ENCODE measurements at places on chromosomes 6 and 20. TPM values are rescaled to one million over a fixed set of nuclear protein-coding genes. Genes with fewer than 3 reads are reported as not detected.

MTFR2 gene
- 3.1 TPM for polyA plus RNA-seq

SIM1 gene
- polyA plus RNA-seq: 26.9 TPM

MEA1 gene
- 98.4 TPM for polyA plus RNA-seq

DNA sequence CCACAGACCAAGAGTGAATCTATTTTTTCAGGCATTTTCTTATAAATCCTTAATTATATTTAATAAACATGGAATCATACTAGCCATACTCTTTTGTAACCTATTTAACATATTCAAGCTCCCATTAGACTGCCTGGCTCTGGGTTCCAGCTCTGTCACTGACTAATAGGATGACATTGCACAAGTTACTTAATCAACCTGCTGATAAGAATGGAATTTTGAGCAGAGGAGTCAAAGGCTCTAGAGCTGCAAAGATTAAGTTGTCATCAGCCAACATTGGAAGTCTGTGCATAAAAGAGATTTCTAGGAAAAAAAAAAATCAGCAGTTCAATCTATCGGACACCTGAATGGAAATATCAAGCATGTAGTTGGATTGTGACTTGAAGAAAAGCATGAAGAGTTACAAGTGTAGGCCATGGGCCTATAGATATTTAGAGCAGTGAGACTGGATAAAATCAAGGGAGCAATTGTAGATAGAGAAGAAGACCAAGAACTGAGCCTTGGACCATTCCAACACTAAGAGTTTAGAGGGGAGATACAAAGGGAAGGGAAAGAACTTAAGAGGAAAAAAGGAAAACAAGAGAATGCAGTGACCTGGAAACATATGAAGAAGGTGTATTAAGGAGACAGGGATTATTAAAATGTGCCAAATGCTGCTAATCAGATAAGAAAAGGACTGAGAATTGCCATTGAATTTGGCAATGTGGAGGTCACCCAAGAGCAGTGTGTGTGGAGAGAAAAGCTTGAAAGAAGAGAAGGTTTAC lies 11.0 kb upstream of the HINT3 start:
- DNase-seq: no peak

LTB gene
- polyA plus RNA-seq: 0.53 TPM

- no peak for DNase-seq
Measured at GRCh38 chr6:112330071-112330878, 16.9 kb upstream of the RFPL4B start.

- DNase-seq: no peak
Measured at GRCh38 chr20:54940522-54940921, 465.1 kb downstream of the DOK5 start.

Data from renal cortex interstitium (tissue), 15 donors.